ENCODE measurements at places on chromosomes 2 and 18.

- DNase-seq: no peak
These were observed 702.2 kb upstream of the NRXN1 start for GRCh38 chr2:51734115-51734514.

DNA sequence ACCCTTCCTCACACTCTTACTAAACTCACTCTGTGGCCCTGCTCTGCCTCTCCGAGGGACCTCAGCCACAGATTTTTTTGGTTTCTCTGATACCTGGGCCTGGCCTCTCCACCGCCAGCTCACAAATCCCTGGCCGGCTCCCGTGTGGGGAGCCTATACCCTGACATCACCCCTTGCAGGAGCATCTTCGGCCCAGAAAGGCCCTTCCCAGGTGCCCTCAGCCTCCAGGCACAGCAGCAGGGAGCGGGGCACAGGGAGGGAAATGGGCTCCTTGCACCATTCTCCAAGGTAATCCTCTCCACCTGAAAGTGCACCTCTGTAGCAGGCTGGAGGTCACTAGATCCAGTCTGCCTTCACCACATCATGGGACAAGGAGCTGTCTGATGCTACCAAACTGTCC is 43.2 kb downstream of the CRACDL start:
- no peak for DNase-seq

DNA sequence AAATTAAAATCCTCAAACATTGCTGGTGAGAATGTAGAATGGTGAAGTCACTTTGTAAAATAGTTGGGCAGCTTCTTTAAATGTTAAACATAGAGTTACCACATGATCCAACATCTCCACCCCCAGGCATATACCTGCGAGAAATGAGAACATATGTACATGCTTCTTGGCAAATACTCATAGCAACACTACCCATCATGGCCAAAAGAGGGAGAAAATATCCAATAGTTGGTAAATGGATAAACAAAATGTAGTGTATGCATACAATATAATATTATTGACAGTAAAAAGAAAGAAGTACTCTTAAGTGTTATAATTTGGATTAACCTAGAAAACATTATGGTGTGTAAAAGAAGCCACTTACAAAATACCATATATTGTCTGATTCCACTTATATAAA is 185.9 kb downstream of the CDH7 start:
- DNase-seq: no peak

DNA sequence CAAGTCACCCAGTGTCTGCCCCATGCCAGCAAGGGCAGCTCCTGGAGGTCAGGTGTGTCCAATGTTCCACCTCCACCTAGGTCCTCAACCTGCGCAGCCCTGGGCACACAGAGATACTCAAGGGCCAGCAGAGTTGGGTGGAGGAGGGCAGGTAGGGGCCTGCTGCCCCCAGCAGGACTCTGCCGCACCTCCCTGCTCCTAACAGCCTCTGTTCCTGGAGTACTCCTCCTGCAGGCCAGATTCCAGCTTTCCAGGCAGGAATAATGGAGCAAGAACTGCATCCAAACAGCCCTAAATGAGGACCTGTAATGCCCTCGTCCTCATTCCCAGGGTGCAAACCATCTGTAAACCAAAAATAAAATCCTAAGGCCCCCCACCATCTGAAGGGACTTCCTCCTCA is 44.4 kb upstream of the ACAA2 start:
- no peak for DNase-seq

GRCh38 chr2:175619179-175620045 is 382.7 kb downstream of the LNPK start:
- no peak for DNase-seq

- DNase-seq: no peak
These were observed 124.0 kb downstream of the PKP4 start for GRCh38 chr2:158580760-158581159.

- no peak for DNase-seq
These were observed 479.1 kb downstream of the MBD2 start for GRCh38 chr18:53745224-53745967.

- DNase-seq: no peak
These were observed 286.5 kb upstream of the SYT4 start for GRCh38 chr18:43563780-43564179.

DNA sequence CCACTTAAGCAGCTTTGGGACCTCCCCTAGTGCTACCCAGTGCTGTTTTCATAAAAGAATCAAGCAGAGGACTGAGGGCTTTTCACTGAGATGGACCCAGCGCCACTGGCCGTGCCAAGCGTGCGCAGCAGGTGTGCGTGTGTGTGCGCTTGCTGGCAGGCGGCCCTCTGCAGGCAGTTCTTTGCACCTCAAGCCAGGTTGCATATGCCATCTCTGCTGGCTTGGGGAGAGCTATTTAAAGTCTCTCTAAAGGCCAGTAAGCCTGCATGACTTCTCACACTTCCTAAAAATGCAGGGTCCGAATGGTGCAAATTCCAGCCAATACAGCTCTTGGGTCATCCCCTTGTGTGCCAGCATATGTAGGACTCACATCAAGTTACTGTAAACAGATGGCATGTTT is 255.5 kb downstream of the RNF152 start:
- DNase-seq: no peak

GRCh38 chr2:7007846-7008741 is 90.9 kb downstream of the RNF144A start:
- DNase-seq: no peak

DNA sequence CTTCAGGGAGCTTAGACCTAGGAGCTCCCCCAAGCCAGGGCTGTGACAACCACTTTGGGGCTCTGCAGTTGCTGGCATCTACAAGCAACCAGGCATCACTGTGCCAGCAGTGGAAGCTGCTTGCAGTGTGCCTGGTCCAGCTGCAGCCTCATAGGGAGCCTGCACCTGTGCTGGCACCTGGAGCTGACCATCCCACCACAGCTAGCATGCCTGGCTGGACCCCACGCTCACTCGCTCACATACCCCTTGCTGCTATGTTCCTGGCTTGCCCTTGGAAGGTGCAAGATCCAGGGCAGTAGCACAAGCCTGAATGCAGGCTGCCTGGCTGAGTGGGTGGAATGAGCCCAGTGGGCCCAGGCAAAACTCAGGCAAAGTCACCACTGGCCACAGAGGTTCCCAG is 82.5 kb downstream of the ZNF804A start:
- no peak for DNase-seq

GRCh38 chr2:39780825-39781600 is 2.0 kb upstream of the THUMPD2 start:
- no peak for DNase-seq

DNA sequence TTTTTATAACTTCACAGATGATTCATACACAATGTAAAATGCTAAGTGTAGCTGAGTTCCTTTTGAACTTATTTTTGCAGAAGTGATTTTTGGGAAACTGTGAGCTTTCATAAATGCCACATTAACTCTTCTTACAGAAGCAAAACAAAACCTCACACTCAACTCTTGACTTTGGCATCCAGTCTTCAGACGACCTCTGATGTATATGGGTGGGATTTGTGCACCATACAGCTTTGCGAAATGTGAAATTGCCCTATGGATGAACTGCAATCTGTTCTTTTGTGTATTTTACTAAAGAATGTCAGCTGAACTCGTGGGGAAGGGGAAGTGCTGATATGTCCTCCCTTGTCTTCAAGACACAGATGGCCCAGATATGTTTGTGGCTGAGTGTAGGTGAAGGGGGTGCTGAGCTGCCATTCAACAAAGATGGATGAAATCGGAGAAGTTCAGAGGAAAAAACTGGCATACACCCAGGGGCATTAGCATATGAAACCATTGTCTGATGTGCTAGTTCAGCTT is 218.3 kb downstream of the PTGR3 start:
- DNase-seq: no peak

- no peak for DNase-seq
These were observed 19.9 kb upstream of the NEDD4L start for GRCh38 chr18:58024139-58024538.

DNA sequence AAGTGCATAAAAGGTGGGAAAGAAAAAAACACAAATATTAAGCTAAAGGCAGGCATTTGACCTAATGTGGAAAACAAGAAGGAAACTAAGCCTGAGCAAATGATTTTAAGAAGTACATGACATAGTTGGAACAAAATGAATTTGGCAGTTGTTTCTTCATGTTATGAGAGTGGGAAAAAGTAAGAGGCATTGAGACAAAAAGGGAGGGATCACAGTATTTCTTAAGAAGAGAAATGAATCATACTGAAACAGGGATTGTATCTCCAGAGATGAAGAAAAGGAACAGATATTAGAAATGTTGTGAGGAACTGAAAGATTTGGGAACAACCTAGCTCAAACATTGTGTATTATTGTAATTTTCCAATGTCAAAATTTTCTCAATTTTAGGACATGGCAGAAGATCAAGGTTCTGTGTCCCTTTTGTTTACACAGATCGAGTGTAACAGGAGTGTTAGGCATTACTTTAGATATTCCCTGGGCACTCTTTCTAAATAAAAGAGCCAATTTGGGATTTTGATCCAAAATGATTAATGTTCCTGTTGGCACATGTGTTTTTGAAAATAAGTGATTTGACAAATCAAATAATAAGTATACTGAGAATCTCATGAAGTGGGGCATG is 98.6 kb downstream of the CALCRL start:
- no peak for DNase-seq

GRCh38 chr2:144048631-144049060 is 471.3 kb downstream of the ZEB2 start:
- no peak for DNase-seq

GRCh38 chr18:297936-298335 is 30.1 kb upstream of the THOC1 start:
- DNase-seq: no peak

- no peak for DNase-seq
These were observed 27.0 kb downstream of the IRS1 start for GRCh38 chr2:226772389-226773179.
